ENCODE measurements at places on chromosomes 2 and 18. TPM values are rescaled to one million over a fixed set of nuclear protein-coding genes. Genes with fewer than 3 reads are reported as not detected.

TUBA3E gene
- not detected for total RNA-seq

DNA sequence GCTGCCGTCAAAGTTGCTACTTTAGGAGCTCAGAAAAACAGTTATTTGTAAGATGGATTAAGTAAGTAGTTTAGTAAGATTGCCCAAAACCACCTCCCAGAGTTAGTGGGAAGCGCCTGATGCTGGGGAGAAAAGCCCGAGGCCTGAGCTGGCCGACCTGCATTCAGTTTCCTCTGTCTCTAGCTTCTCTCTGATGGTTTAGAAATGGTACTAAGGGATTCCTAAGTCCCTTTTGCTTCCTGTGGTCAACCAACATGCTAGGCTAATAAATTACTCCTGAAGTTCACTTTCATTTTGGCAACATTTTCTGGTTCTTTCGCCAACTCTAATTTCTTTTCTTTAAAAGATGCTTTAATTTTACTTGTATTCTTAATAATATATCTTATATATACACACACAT, 60.1 kb downstream of the ASAP2 start:
- H3K27ac ChIP-seq, result no peak overlapping the region
- H3K4me3 ChIP-seq, result no peak overlapping the region
- peaks cover 33% of the 10 kb centered on the region for H3K4me1 ChIP-seq
- no peak for DNase-seq
- H3K36me3 ChIP-seq, result peaks cover 5% of the 10 kb centered on the region

OBSL1 gene
- 53.4 TPM for total RNA-seq

MLPH gene
- total RNA-seq, result 0.36 TPM

DNA sequence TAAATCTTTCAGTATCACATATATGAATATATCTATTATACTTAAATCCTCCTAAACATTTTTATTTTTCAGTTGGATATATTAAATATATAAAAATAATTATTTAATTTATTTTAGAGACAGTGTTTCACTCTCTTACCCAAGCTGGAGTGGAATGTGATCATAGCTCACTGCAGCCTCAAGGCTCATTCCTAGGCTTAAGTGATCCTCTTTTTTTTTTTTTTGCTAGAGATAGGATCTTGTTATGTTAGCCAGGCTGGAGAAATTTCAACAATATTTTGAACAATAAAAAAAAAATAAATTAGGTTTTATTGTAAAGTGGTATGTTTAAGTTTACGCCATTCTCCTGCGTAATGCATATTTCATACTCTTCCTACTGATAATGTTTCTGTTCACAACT, 4.2 kb downstream of the SPAST start:
- no peak overlapping the region for H3K27ac ChIP-seq
- peaks cover 1% of the 10 kb centered on the region for H3K27me3 ChIP-seq
- no peak for DNase-seq
- peaks cover 1% of the 10 kb centered on the region for H3K36me3 ChIP-seq
- H3K4me1 ChIP-seq, result peaks cover 12% of the 10 kb centered on the region

GRCh38 chr2:213259266-213259665, 25.0 kb upstream of the SPAG16 start:
- no peak overlapping the region for H3K27ac ChIP-seq
- no peaks in the 10 kb centered on the region for H3K4me1 ChIP-seq
- H3K36me3 ChIP-seq, result no peaks in the 10 kb centered on the region
- DNase-seq, result no peak

DNA sequence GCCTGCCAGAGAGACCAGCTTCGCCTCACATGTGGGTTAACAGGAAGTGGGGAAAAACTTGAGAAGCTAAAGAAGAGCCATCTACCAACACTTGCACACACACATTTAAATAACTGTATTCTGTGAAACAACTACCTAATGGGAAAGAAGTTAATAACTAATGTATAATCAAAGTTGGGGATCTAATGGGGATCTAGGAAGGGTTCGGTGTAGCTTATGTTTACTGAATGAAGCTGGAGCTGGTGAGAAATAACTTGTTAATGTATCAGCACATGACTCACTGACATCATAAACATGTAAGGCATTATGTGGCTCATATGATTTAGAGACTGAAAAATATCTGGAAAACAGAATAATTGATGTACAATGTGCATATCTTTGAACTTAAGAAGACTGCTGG, 421.3 kb upstream of the NXPH2 start:
- H3K4me3 ChIP-seq, result no peak overlapping the region
- no peaks in the 10 kb centered on the region for H3K36me3 ChIP-seq
- no peaks in the 10 kb centered on the region for H3K4me1 ChIP-seq
- H3K27ac ChIP-seq, result no peak overlapping the region
- no peak for DNase-seq

GRCh38 chr2:182245963-182246362, 180.9 kb downstream of the PDE1A start:
- DNase-seq, result no peak
- H3K4me3 ChIP-seq, result no peak overlapping the region
- peaks cover 8% of the 10 kb centered on the region for H3K4me1 ChIP-seq
- H3K27me3 ChIP-seq, result no peaks in the 10 kb centered on the region
- no peak overlapping the region for H3K27ac ChIP-seq

SLC30A3 gene
- not detected for total RNA-seq

DNA sequence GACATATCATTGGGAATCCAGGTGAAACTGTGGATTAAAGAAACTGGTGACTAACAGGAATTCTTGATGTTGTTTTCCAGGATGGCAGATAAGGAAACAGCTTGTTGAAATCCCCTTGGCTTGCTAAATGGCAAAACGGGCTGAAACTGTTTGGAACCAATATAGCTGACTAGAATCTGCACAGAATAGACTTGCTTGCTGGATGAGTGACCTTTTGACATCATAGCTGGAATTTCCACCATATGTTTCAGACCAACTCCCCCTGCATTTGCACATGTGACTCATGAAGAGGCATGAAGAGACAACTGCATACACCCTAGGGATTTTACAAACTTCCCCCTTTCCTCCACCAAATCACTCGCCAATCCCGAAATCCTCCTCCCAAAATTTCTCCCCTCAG, 87.7 kb upstream of the LYPD1 start:
- no peak overlapping the region for H3K4me3 ChIP-seq
- no peaks in the 10 kb centered on the region for H3K4me1 ChIP-seq
- no peak for DNase-seq
- H3K27ac ChIP-seq, result no peak overlapping the region
- H3K36me3 ChIP-seq, result no peaks in the 10 kb centered on the region

GRCh38 chr2:114032705-114033104, 142.8 kb downstream of the ACTR3 start:
- no peaks in the 10 kb centered on the region for H3K36me3 ChIP-seq

All from endothelial cell (in vitro differentiated cells).